ENCODE measurements at places on chromosomes 7 and 10.

DNA sequence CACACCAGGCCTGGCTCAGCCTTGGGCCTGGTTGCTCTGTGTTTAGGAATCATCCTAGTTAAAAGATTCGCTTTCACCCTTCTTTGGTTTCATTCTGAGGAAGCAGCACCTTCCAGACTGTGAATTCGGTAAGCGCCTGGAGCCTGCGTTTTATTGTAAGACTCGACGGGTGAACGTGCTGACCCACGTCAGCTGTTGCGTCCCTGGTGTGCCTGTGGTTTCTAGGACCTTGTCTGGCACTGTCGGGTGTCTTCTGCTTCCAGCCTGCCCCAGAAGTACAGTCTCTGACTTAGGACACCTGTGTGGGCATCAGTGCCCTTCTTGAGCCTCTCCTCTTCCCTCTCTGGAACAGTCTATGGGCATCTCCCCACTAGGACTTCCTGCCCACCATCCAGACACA lies 26.3 kb downstream of the MKI67 start:
- no peak for DNase-seq

DNA sequence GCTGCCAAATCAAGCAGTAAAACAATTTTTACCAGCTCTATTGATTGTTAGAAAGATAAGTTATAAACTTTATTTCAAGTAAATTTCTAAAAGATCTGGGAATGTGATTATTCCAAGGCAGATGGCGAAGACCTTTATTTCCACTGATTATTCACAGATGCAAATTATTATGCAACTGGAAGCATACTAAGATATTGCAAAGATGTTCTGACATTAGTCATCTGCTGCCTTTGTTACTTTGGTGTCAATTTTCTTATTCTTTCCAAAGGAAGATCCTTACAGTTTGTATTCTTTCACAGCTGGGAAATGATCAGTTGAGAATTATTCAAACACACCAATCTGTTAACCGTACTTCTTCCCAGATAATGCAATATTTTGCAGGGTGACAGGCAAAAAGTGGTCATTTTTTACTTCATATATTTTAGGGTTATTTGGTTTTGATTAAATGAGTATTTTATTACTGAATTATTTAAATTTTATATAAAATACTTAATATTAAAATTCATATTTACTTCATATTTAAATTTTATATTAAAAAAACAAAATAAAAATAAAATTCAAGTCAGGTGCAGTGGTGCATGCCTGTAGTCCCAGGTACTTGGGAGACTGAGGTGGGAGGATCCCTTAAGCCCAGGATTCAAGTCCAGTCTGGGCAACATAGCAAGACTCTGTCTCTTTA lies 171.3 kb downstream of the FZD1 start:
- no peak for DNase-seq

- no peak for DNase-seq
Observed at GRCh38 chr7:22810843-22811242, 11.8 kb downstream of the TOMM7 start.

DNA sequence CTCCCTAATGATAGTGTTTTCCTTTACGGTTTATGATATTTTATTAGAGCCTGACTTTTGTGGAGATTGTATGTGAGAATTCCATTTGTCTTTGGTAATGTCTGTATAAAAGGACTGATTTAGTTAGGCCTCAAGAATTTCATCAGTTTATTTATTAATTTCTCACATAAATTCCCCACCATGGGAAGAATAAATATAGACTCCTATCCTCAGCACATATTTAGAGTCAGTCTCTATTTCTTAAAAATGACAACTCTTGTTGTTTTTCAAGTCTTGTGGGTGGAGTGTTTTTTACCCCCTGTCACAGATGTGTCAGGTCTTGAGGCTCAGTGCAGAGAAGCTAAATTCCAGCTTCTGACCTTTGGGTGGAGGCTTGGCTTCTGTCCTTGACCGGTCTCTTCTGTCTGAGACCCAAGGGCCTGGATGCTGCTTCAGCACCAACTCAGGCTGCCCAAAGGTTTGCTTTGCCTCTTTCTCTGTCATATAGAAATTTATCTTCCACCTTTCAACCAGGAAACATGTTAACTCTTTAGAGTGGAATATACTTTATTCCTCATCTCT lies 117.3 kb upstream of the INHBA start:
- no peak for DNase-seq

- no peak for DNase-seq
Observed at GRCh38 chr7:45036796-45037195, 36.8 kb downstream of the CCM2 start.

DNA sequence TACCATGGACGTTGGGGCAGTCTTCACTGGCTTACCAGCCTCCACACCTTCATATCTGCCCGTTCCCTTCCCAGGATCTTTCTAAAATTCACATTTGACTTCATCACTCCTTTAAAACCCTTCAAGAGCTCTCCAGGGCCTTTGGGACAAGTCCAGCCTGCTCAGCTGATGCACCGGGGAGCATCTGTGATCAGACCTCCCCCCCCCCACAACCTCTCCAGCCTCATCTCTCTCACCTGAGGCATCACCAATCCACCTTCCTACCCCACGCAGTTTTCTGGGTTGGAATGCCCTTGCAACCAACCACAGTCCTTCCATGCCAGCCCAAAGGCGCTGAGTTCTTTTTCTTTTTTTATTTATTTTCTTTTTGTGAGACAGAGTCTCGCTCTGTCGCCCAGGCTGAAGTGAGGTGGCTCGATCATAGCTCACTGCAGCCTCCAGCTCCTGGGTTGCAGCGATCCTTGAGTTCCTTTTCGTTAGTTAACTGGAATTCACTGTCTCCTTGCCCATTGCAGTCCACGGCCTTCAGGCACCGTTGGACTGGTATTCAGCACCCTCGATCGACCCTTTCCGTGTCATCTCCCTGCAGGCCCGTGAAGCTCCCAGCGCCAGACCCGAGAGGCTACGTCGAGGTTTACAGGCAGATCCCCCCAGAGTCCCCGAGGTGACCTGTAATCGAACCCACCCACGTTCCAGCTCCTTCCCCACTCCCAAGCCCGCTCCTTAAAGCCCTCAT lies 654 bp downstream of the ALKBH4 start:
- DNase-seq = no peak

DNA sequence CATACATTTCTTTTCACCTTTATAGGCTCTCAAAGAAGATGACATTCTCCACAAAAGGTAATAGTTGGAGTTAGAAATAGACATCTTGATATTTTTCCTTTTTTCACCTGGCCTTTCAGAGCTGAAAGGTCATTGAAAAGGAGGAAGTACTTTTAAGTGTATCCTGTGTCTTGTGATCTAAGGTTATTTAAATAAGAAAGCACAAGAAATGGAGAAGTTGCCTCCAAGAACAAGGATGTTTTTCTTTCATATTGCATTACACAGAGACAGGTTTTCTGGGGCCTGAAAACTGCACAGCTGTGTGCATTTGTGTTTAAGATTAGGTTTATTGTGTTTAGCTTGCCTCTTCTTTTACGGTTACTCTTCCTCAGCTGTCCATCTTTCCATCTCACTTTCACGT lies 103.4 kb upstream of the SEMA3D start:
- DNase-seq = no peak

DNA sequence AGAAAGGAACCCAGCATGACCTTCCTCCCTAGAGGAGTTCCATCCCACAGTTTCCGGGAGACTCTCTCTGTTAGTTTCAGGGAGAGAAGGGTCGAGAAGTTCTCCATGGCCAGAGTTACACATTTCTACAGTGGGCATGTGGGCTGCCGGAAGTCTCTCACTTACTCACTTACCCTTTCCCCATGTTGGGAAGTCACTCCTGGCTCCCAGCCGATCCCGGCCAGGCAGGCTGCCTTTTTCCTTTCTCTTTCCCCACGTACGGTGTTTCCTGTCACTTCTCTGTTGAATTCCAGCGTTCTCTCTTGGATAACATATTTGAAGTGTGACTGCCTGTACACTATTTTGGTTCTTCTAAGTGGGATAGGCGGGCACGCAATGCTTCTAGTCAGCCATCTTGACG lies 3.5 kb downstream of the TEX36 start:
- no peak for DNase-seq

- no peak for DNase-seq
Observed at GRCh38 chr7:122183106-122183505, 39.1 kb upstream of the AASS start.

GRCh38 chr7:33766405-33766804 lies 138.9 kb upstream of the BMPER start:
- DNase-seq = no peak

DNA sequence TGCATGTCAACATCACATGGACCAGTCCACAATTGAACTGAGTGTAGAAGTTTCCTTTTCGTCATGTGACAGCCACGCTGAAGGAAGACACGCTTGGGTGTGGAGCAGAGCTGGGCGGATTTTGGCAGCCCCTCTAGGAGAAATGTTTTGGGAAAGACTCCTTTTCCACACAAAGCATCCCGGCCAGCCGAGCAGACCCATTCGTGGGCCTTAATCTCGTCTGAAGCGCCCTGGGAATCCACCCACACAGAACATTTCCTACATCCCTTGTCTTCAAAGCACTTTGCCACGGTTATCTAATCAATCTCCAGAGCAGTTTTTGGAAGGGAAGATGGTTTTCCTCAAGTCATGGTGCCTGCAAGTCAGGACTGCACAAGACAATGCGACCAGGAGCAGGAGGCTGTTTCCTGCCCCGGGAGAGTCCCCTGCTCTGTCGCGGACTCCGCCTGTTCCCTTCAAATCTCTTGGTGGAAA lies 8.4 kb upstream of the IFT22 start:
- DNase-seq = no peak

GRCh38 chr7:82527851-82528250 lies 84.3 kb upstream of the CACNA2D1 start:
- DNase-seq = no peak

- no peak for DNase-seq
Observed at GRCh38 chr10:48309711-48310226, 3.3 kb downstream of the MAPK8 start.

GRCh38 chr10:98967601-98968000 lies 268.1 kb downstream of the HPSE2 start:
- no peak for DNase-seq

GRCh38 chr10:46293228-46293627 lies 6.4 kb downstream of the ANTXRL start:
- peak; percentile 16 for DNase-seq

DNA sequence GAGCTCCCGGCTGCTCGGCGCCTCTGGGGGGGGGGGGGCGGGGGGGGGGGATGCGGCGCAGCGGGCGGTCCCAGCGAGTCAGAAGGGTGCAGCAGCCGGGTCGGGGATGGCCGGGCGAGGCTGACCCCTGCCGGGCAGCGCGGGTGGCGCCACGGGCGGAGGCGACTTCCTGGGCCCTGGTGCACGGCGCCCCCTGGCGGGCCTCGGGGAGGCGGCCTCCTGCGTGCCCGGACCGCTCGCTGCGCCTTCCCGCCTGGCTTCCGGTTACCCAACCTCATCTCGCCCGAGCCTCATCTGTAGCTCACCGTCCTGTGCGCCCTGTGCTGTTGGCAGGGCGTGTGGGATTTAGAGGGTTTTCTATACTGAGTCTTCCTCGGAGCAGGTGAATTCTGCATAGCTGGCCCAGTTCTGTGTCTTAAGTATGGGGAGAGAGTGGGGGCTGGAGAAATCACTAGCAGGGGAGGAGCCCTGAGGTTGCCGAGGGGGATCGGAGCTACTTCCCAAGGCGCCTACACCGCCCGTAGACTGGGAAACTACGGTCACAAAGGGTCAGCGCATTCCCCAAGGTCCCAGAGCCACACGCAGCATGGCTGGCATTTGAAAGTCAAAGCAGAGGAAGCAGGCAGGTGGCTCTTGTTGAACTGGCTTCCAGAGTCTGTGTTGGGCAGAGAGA lies 28.3 kb upstream of the WDFY4 start:
- DNase-seq = peak; percentile 92

DNA sequence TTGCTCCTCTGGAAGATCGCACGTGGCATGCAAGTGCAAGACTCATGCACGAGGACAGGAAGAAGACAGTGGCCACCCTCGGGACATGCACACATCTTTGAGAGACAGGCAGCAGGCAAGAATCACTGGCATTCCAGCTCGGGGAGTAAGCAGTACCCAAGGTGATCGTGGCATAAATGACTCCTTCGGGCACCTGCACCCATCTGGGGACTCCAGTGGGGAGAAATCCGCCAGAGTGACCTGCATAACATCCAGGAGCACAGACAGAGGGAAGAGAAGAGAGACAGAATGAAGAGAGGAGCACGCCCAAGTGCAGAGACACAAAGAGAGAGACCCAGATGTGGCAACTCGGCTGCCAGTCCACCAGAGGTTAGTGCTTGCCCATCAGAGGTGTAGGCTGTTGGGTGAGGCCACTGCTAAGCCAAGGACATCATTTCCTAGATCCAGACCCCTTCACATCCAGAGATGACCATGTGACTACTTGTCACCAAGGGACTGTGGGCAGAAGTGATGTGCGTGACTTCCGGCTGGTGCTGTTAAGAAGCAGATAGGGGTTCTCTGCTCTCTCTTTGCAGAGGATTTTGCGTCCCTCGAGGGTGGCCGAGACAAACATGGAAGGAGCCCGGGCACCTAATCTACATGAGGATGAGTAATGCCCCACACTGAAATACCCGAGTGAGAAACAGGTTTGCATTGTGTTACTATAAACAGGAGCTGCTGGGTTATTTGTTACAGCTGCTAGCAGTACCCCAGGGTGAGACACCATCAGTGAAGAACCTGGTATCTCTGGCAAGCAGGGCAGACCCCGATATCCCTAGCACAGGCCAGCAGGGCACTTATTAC lies 80.6 kb downstream of the VWA2 start:
- peak; percentile 10 for DNase-seq

GRCh38 chr7:31043051-31043471 lies 9.0 kb upstream of the ADCYAP1R1 start:
- DNase-seq = peak; percentile 75

DNA sequence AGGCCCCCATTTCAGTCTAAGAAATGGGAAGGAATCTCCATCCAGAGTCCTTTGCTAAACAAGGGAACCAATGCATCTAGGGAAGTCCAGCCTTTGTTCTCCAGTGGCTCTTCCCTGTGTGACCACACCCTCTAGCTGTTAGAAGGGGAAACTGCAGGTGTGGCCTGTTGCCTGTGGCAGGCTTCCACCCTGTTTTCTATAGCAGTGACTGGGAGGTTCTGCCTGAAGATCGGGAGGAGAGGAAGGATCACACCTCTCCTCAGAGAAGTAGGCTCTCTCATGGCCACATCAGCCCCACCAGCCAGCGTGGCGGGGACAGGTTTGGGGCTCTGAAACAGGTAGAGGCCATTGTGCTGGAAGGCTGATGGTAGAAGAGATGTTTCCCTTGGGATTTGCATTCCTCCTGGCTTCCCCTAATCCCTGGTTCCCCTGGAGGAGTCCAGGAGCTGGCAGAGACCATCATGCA lies 47.7 kb upstream of the TRIM8 start:
- peak; percentile 66 for DNase-seq

- DNase-seq = no peak
Observed at GRCh38 chr7:17719998-17720397, 220.3 kb downstream of the SNX13 start.

DNA sequence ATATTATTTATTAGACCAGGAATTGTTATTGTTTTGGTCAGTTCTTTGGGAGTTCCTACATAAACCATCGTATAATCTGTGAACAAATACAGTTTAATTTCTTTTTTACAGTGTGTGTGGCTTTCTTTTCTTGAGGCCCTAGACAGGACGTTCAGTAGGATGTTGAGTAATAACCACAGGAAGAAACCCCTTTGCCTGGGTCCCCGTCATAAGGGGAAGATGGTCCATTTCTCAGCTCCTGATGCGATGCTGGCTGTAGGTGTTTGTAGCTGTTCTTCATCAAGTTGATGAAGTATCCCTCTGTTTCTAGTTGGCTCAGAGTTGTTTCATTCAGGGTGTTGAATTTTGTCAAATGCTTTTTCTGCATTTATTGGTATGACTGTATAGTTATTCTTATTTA lies 219.7 kb upstream of the ADARB2 start:
- DNase-seq = no peak

All from right hindlimb (tissue), 1 donor.